ENCODE measurements at places on chromosomes 1 and 21.
A peak's percentile ranks its signal among the peaks of the same experiment; 100 is the strongest.

- no peak for DNase-seq
Observed at GRCh38 chr1:230423261-230423660, 2.9 kb downstream of the PGBD5 start.

GRCh38 chr1:65164633-65165032, 16.6 kb downstream of the AK4 start:
- no peak for DNase-seq

- no peak for DNase-seq
Observed at GRCh38 chr1:181469829-181470228, 13.5 kb upstream of the CACNA1E start.

GRCh38 chr1:117120774-117121588, 568 bp downstream of the TRIM45 start:
- DNase-seq, result peak; percentile 26

- DNase-seq, result no peak
Observed at GRCh38 chr21:42833859-42834725, 45.2 kb downstream of the WDR4 start.

DNA sequence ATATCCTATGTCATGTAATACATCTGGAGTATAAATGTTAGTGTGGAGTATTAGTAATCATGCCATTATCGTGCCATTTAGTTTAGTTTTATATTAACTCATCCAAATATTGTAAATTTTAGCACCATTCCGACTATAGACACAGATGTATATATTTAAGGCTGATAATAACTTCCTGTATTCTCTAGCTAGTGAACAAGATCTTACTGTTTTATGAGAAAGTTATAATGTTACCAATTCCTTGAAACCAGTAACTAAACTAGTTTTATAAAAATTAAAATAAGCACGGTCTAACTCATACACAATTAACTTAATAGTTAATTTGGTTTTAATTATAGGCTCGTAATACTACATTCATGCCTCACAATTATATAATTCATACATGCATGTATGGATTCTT, 808.6 kb downstream of the USP25 start:
- DNase-seq, result no peak

- DNase-seq, result no peak
Observed at GRCh38 chr21:26117972-26118367, 52.6 kb downstream of the APP start.

- no peak for DNase-seq
Observed at GRCh38 chr1:180282401-180283044, 52.5 kb downstream of the LHX4 start.

DNA sequence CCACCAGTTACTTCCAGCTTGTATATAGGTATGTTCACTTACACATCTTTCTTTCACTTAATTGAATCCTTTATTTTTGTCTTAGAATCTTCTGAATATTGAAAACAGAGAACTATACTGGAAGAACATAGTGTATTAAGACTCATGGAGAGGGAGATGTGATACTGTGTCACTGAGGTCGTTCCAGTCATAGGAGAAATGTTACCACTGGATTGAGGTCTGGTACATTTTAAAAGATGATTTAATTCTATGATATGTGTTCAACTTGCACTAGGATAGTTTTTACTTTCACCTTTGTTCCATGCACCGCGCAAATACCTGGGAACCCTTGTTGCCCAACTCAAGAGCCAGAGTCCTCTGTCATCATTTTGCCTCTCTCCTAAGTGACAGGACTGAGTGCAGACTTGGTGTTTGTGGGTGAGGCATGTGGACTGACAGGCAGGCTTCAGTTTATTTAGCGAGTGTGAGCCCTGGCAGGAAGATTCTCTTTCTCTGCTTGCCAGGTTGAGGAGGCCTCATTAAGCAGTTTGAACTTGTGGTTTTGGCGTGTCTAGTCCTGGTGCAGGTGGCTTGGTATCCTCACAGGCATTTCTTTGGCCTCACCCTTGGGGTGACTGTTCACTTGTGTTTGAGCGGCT, 63.7 kb downstream of the DYRK1A start:
- no peak for DNase-seq

GRCh38 chr1:66355756-66356155, 178.2 kb upstream of the SGIP1 start:
- no peak for DNase-seq

DNA sequence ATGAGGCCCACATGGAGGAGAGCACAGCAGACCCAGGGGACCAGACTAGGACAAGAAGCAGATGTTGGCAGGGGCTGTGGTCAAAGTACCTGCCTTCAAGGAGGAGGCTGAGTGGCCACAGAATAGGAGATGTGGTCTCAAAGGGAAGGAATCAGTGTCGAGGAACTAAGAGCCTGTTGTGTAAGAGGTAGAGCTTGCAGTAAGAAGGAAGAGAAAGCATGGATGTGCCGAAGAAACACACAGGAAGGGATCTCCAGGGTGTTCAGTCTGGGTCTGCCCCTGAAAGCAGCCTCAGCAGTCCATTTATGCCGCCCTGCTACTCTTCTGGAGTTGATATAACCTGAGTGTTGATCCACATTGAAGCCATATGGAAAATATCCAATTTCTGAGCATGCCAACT, 83.9 kb downstream of the NID1 start:
- DNase-seq, result no peak

GRCh38 chr1:214451596-214451995, 99.8 kb downstream of the PTPN14 start:
- DNase-seq, result no peak

- no peak for DNase-seq
Observed at GRCh38 chr1:108936170-108936569, 27.1 kb downstream of the CLCC1 start.

GRCh38 chr21:37983336-37984095, 67.3 kb upstream of the KCNJ6 start:
- no peak for DNase-seq

- no peak for DNase-seq
Observed at GRCh38 chr1:210236386-210236839, 3.8 kb downstream of the SERTAD4 start.

GRCh38 chr1:76942549-76942948, 75.3 kb downstream of the ST6GALNAC5 start:
- no peak for DNase-seq

- no peak for DNase-seq
Observed at GRCh38 chr1:154391086-154391770, 13.9 kb upstream of the IL6R start.

DNA sequence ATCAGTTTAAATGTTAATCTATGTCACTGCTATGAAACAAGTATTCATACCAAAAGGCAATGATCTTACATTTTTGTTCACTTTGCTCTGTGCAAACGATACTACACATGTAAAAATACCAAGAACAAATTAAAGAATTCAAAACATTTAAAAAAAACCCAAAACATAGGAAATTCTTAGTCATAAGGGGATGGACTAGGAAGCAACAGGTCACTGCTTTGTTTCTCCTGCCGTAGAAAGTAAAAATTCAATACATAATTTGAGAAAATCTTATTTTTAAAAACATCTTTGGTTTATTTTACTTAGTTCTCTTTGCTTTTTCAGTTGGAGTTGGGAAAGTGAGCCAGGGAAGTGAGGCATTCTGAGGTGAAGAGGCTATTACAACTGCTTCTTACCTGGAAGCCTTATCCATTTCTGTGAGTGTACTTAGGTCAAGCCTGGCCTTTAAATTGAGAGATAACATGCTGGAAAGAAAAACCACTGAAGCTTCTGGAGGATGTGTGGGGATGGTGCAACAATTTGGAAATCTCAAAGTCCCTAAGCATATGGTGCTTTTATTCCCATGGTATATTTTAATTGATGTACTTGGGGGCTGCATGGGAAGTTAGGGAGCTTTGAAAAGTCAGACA, 183.5 kb downstream of the CDC42BPA start:
- no peak for DNase-seq

DNA sequence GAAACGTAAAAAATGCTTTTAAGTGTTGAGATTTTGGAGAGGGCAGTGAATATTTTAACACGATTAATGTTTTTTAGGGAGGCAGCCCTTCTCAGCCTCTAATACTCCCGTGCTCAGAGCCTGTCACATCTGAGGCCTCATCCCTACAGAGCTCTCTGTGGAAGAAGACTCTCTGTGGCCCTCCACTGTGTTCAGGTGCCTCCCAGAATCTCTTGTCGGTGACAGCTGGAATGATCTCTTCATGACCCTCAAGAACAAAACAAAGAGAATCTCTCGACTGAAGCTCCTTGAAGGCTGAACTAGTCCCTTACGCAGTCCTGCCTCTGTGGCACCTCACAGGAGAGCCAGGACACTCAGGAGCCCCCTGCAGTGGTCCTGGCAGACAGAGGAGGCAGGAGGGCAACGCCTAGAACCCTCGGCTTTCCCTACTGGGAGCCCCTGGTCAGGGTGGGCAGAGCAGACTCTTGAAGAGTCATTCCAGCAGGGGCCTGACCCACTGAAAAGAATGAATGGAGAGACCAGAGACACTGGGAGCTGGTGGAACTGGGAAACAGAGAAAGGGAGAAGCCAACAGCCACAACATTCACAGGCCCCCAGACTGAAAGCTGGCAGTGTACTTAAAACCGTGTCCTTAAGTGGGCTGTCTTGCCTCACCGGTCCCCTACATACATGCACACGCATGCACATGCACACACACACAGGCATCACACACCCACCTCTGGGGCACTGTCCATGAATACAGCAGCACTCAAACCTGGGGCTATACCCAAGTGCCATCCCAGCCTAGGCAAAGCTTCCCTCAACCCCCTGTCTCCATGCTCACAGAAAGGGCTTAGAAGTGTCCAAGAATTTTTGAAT, 67.5 kb upstream of the ANGPTL1 start:
- DNase-seq, result no peak

DNA sequence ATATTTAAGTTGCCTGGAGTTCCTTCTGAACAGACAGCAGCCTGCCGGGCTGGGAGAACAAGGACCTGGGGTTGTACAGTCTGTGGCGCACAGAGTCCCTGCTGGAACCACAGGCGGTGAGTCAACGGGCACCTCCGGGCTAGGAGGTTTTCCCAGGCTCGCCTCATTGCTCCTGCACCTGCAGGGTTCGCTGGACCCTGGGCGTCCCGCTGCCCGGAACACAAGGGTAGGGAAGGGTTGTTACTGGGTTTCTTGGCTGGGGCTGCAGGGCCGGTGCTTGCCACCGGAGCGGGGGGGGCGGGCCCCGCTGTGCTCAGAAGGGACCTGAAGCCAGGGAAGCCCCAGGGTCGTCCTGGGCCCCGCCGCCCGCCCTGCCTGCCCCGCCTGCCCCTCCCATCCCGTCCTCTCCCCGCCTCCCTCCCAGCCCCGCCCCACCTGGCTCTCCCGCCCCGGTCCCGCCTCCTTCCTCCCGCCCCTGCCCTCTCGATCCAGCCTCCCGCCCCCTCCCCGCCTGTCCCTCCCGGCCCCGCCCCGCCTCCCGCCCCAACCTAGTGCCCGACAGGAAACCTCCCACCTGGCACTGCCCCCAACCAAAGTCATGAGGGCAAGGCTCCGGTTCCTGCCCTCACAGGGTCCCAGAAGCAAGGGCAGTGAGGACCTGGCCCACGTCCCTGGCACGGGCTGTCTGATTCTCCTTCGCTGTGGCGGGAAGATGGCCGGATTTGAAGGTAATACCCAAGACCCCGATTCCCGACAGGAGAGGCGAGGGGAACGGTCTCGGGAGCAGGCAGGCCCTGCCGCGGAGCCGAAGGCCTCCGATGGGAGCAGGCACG, 6.8 kb downstream of the JMJD4 start:
- peak; percentile 56 for DNase-seq

GRCh38 chr1:233463333-233463732, 135.8 kb downstream of the MAP3K21 start:
- DNase-seq, result no peak

GRCh38 chr1:31987135-31987619, 26.5 kb upstream of the KHDRBS1 start:
- DNase-seq, result no peak

GRCh38 chr21:37276377-37276776, 9.2 kb upstream of the VPS26C start:
- no peak for DNase-seq

DNA sequence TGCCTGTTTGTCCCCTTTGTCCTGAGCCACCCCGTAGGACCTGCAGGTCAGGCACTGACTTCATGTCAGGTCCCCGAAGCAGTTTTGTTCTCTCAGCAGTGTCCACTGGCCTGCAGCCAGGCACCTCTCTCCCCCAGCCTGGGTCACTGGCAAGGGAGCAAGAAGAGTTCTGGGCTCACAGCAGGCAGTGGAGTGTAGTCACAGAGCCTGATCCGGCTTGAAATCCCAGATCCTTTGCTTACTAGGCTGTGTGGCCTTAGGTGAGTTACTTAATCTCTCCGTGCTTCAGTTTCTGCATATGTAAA, 34.2 kb downstream of the L1TD1 start:
- DNase-seq, result no peak

DNA sequence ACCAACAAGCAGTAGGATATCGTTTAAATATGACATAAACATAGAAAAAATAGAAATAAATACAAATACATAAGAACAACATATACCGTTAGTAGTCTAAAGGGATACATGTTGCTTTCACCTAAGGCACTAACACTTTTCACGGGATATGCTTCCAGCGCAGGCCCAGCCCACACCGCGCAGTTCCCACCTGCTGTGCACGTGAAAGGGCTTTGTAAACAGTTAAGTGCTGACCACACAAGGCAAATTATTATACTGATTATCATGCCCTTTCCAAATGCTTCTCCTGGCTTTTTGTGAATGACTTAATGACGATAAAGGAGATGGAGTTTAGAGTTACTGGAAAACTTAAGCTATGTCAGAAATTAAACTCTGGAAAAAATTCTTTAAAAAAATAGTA, 11.3 kb upstream of the IL22RA1 start:
- no peak for DNase-seq

DNA sequence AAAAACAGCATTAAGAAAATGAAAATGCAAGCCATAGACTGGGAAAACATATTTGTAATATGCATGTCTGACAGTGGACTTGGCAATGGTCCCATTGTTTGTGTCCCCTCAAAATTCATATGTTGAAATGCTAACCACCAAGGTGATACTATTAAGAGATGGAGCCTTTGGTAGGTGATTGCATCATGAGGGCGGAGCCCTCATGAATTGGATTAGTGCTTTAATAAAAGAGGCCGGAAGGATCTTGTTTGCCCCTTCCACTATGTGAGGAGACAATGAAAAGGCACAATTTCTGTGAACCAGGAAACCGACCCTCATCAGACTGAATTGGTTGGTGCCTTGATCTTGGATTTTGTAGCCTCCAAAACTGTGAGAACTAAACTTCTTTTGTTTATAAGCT, 232.3 kb downstream of the GPR52 start:
- DNase-seq, result no peak

DNA sequence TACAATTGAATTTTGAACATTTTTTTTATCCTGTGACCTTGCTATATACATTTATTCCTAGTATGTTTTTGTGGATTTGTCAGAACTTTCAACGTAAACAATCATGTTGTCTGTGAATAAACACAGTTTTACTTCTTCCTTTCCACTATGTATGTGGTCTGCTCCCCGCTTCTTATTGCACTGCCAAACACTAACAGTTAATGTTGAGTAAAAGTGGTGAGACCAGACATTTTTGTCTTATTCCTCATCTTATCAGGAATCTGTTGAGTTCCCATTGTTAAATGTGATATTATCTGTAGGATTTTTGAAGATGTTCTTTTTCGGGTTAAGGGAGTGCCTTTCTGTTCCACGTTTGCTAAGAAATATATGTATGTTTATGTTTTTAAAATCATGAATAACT, 45.9 kb downstream of the CAMSAP2 start:
- no peak for DNase-seq

All from stimulated activated CD4-positive, alpha-beta T cell treated with anti-CD3 and anti-CD28 coated beads, Interleukin-2, amount 100 ng/mL, for 4 hours (primary cell).